ENCODE measurements at places on chromosomes 5 and 9.

DNA sequence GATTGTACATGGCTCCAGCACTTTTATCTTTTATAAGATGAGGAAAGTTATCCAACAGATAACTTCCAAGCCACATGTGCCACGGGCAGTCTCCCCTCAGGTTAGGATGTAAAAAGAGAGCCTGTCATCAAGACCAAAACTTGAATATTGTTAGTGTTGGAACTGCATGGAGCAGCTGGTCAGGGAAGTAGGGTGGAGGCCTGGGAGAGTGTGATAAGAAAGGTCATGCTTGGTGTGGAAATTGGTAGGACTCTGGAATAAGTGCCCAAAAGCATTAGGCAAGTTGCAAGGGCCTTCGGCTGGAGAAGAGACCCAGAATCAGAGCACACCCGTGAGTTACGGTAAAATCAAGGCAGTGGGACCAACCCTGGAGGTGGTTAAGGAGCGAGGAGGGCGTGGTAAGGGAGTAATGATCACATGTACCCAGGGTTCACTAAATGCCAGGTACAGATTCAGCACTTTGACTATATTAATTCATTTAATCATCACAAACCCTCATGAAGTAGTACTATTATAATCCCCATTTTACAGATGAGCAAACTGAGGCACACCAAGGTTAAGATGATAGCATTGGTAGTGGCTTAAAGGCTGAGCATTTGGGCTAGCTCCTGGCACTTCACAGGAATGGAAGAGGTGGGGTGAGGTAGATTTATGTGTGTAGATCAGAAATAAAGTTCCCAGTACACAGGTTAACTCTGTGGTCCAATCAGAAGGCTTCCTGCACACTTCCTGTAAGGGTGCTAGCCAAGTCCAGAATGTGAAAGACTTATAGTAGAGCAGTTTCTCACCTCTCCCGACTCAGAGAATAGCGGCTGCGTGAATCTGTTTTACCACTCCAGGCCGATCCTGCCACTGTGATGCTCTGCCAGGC is 96.5 kb upstream of the ZNF608 start:
- DNase-seq: no peak

GRCh38 chr5:3180636-3181035 is 415.0 kb upstream of the IRX1 start:
- DNase-seq: no peak

DNA sequence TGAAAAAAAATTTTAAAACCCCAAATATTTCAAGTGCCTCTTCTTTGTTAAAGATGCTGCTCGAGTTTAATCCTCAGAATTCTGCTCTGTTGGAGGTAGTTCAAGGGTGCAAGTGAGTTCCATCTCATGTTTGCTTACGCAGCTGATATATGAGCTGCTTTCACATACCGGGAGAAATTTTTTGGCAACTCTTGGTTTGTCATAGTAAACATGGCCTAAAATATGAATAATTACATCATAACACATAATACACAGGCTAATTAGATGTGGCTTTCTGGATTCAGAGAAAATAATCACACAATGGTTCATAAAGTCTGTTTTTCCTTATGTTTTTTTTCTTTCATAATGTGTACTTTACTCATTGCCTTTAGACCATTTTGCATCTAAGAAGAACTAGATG is 1134.1 kb downstream of the PTPRD start:
- no peak for DNase-seq

- DNase-seq: no peak
These were observed 83.8 kb downstream of the UGCG start for GRCh38 chr9:111980398-111980797.

DNA sequence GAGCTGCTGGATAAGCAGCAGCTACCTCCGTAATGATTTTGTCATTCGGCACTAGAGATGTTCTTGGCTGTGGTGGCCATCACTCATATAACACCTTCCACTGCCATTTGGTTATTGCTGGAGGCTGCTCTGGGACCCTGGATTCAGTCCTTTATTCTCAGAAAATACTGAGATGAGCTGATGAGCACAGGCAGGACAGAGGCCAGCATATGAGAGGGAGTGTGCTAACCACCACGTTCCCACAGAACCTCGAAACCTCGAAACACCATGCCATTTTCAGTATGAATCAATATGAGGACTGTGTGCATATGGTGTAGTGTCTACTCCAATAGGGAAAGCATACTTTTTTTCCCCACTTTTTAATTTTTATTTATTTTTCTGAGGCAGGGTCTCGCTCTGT is 56.6 kb downstream of the ADAM19 start:
- no peak for DNase-seq

- DNase-seq: no peak
These were observed 69.8 kb upstream of the IRX4 start for GRCh38 chr5:1952444-1953099.

DNA sequence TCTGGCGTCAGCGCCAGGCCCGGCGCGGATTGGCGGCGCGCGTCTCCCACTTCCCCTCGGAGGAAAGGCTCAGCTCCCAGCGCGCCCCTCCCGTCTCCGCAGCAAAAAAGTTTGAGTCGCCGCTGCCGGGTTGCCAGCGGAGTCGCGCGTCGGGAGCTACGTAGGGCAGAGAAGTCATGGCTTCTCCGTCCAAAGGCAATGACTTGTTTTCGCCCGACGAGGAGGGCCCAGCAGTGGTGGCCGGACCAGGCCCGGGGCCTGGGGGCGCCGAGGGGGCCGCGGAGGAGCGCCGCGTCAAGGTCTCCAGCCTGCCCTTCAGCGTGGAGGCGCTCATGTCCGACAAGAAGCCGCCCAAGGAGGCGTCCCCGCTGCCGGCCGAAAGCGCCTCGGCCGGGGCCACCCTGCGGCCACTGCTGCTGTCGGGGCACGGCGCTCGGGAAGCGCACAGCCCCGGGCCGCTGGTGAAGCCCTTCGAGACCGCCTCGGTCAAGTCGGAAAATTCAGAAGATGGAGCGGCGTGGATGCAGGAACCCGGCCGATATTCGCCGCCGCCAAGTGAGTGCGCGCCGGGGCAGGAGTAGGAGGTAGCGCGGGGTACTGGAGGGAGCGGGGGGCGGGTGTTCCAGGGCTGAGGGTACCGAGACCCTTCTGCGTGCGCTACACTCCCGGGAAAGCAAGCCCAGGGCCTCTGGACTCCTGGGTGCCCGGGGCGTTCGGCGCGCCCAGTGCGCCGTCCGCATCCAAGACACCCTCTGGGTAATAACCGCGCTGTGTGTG is at the start of gene MSX2:
MSX2 (plus strand) TSS at position 99 of the 777 bp plus-strand sequence; CDS start at position 177, 78 bp downstream.
- DNase-seq: peak; percentile 89

DNA sequence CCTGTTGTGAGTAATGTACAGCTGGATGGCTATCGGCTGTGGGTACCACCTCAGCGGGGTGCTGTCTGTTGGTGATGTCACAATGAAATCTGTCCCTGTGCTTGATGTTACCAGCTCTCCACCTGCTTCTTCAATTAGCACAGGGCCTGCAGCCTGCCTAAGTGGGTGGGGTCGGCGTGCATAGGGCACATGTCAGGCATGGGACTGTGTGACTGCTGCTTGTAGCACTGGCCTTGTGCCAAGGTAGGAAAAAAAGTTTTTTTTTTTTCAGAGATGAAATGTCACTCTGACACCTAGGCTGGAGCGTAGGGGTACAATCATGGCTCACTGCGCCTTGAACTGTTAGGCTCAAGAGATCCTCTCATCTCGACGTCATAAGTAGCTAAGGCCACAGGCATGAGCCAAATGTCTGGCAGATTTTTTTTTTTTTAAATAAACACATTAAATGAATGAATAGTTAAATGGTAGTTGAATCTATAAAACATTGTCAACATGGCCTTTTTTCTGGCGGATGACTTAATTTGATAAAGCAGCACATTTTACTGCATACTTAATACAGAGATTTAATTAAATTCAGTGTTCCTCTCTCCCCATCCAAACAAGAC is 222.5 kb downstream of the NXNL2 start:
- no peak for DNase-seq

- DNase-seq: peak; percentile 31
These were observed 92.2 kb downstream of the KLF4 start for GRCh38 chr9:107397076-107398044.

DNA sequence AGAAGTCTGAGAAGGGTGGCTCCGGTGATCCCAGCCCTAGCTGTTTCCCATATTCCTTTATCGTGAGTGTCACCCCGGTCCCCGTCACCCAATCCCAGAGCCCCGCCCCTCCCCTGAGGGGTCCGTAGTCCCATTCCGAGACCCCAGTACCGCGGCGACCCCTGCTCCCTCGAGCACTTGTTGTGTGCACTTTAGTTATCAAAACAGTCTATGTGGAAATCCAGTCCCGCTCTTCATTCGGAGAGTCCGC is 223 bp downstream of the LRSAM1 start:
- no peak for DNase-seq

GRCh38 chr5:157740229-157740610 is 3.3 kb upstream of the LSM11 start:
- DNase-seq: no peak

- DNase-seq: no peak
These were observed 170.9 kb upstream of the STK32A start for GRCh38 chr5:147063943-147064342.

DNA sequence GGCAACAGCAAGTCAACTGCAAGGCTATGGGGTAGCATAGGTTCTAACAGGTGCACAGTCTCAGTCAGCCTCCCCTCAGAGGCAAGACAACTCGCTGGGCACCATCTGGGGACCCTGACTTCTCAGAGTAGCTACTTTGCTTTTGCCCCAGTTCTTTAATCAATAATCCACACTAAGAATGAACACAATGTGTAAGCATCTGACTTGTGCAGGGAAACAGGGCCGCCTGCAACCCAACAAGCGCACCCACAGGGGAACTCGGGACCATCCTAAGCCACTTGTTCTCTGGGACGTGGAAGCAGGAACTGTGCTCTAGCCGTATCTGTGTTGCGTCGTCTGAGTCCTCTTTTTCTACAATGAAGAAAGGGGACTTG is 1.9 kb downstream of the MOB3B start:
- no peak for DNase-seq

GRCh38 chr9:23361096-23361495 is 464.9 kb downstream of the ELAVL2 start:
- no peak for DNase-seq

- DNase-seq: peak; percentile 86
These were observed 125.9 kb upstream of the OSMR start for GRCh38 chr5:38719916-38720315.

- DNase-seq: no peak
These were observed 21.1 kb downstream of the CORO2A start for GRCh38 chr9:98171176-98171925.

- DNase-seq: no peak
These were observed 127.0 kb upstream of the CACNA1B start for GRCh38 chr9:137750566-137750965.

DNA sequence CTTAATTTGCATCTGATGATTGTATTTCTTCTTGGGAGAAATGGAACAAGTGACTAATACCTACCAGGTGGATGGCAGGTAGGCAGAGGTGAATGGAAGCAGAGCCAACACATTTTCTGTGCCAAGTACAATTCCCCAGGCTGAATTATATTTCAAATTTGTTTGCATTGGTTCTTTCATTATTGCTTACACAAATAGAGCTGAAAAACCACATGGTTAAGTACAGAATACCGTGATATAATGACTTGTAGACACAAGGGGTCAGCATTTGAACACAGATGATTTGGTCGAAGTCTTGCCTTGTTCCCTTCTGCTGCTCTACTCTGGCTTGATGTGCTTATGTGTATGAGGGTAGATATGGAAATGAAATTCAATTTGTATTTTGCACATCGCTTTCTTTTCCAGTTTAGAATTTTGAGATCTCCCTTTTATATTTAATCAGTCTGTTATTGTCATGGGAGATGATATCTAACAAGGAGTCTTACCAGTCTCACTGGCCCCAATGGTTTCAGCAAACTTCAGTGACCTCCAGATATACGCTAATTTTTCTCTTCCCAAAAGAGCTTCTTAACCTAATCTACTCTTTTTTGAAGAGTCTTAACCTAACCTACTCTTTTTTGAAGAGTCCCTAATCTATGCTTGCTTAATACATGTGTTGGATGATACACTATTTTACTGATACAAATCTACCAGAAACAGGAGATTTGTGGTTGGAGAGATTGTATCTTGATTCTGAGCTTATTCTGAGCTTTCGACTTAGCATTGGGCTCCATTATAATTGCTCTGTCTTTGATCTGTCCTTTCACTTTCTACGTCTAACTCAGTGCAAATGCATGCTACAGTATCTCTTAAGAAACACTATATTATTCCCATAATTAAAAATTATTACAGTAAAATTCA is 88.1 kb downstream of the PCSK1 start:
- peak; percentile 73 for DNase-seq

DNA sequence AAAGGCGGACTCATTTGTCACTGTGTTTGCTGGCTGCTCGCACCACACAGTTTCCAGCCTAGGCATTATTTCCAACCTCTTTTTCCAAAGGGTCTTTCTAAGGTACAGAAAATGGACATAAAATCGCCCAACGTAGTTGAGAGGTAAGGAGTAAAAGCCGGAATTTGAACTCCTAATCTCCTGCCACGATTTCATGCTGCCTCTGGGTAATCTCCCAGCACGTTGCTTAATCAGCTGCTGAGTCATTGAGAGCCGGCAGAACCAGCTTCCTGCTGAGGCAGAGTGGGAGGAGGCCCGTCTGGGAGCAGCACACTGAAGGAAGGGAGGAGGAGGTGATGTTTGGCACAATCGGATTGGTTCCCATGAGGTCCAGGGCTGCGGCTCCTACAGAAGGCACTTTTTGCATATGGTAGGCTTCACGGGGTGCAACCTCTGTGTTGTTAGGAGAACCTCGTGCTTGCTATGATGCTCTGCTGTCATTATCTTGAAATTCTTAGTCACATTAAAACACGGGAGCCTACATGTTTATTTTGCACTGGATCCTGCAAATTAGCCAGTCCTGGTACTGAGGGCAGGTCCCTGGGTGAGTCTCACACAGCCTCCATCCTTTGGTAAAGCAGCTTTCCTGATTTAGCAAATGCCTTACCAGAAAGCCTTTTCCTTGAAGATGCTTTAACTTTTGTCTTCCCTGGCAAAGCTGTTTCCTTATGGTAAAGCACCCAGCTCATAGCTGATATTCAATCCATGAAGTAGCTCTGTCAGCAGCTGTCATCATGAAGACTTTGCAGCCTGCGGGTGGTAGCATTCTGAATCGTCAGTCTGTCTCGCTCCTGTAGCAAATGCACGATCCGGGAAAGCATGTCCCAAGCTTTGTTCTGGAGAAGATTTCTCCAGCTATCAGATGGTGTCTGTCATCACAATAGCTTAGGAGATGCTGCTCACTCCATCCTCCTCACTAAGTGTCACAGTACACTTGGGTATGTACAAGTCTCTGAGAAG is 191.6 kb upstream of the MSX2 start:
- peak; percentile 95 for DNase-seq

DNA sequence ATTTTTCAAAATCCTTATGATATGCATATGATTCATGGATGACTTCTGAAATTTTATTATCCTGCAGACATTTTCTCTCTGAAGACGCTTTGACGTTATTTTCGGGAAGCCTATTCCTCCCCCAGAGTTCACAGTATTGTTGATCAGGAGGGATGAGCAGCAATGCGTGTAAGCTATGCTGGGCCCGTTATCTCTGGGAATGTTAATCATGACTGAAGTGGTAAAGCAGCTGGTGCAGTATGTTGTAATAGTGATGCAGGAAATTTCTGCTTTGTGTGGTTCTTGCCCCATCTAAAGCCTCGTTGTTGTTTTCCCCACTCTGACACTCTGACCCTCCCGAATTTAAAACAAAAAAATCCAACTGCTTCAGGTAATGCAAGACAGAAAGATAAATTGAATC is 1797.8 kb upstream of the WWC1 start:
- DNase-seq: no peak

GRCh38 chr5:55923177-55923771 is 71.5 kb downstream of the IL6ST start:
- DNase-seq: peak; percentile 15
